ENCODE measurements at places on chromosomes 12 and 14.
A peak's percentile ranks its signal among the peaks of the same experiment; 100 is the strongest.

- peak; percentile 10 for DNase-seq
Observed at GRCh38 chr12:55965941-55966407, at the start of gene PMEL. TSS of gene PMEL (minus strand) at chr12:55966042. CDS start at chr12:55966011, 31 bp downstream.

GRCh38 chr14:102629011-102629444 lies 36.6 kb downstream of the RCOR1 start:
- DNase-seq, result no peak

- DNase-seq, result peak; percentile 47
Observed at GRCh38 chr14:54722791-54723432, 156.0 kb downstream of the SAMD4A start.

GRCh38 chr14:34460841-34461240 lies 1.2 kb downstream of the SPTSSA start:
- DNase-seq, result peak; percentile 77

DNA sequence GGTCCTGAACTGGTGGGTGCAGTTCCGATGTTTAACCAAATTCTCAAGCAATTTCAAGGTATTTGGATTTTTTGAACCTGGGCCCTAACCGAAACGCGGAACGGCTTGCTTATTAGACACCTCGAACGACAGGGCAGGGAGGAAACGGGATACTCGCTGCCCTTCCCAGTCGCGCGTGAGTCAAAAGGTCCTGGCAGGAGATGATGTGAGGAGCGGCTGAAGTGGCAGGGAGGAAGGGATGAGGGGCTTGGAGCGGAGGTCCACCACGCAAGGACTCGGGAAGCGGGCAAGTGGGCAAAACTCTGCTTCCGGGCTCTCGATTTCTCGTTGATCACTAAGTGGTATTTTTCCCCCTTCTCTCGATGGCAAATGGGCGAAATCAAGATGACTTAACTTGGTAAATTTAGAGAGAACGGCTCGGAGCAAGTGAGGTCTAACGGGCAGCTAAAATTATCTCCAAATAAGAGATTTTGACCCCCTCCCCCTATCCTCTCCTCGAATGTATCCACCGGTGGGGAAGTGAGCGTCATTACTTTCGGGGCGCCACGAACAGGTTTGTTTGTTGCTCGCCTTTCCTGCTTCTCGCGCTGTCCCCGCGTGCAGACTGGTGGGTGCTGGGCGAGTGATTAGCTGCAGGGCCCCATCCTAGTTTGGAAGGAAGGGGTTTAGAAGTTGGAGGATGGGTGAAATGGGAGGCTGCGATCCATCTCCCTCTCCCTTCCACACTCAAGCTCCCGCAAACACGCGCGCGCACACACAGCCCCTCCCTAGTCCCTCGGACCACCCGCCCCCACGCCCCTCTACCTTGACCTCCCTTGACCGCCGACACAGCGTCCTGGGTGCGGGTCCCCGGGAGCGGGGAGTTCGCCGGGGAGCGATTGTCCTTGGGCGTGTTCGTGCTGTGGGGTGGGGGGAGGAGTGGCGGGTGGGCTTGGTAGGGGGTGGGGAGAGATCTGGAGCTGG lies 986 bp upstream of the NTF3 start:
- DNase-seq, result no peak

- no peak for DNase-seq
Observed at GRCh38 chr14:97359341-97359740, 562.2 kb downstream of the VRK1 start.

DNA sequence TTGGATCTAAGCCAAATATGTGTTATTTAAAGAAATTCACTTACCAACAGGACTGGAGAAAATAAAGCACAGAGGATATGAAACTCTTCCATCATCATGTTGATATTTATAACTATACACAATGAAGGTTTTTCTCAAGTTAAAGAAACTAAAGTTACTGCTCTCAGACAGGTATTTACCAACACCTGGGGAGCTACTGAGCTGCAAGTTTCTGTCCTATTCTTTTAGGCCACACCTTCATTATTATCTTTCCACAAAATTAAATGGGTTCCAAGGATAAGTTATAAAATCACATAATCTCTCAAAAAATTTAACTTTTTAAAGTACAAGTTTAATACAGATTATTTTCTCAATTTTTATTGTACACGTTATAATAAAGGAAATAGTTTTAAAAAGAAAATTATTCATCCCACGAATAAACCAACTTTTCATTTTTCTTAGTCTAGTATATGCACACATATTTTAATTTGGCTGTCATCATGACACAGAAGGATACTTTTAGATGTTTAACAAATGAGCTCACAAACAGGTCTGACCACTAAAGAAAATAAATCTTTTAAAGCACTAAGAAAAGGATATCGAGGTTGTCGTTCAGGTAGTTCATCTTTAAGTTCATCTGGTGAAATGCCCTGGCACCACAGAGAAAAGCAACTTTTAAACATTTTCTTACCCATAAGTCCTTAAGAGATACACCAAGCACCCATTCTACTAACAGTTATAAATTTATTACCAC lies 7.8 kb downstream of the GMFB start:
- no peak for DNase-seq
